ENCODE measurements at places on chromosomes 16 and 17.

GRCh38 chr17:78249818-78250806, 18.7 kb downstream of the TMEM235 start:
- DNase-seq = no peak

GRCh38 chr17:83203073-83203471, 123.7 kb downstream of the METRNL start:
- no peak for DNase-seq

DNA sequence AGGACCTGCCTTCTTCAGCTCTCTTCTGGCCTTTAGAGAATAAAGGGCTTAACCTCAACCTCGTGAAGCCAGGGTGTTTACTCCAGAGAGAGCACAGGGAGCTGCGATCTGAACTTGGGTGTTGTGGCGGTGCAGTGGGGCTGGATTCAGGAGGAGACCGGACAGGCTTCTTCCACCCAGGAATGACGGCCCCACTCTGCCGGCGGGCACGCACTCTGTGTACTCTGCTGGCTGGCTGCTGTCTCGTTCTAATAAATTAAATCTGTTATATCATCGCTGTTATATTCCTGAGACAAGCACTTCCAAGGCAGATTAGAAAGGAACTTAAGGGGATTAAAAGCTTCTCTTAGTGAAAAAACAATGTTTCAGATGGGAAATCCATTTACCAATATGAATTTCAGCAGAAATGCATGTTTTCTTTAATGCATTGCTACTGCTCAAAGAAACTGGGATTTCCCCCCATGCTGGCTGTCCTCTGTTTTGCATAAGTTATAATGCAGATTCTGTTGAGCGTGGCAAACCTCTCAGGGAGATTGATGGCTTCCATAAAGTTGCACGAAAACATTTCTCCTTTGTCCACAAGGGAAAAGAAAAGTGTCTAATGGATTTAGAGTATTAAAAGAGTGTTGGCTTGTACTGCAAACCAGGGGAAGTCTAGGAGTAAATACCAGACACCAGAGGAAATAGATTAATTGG, 168.6 kb upstream of the IRX3 start:
- no peak for DNase-seq

DNA sequence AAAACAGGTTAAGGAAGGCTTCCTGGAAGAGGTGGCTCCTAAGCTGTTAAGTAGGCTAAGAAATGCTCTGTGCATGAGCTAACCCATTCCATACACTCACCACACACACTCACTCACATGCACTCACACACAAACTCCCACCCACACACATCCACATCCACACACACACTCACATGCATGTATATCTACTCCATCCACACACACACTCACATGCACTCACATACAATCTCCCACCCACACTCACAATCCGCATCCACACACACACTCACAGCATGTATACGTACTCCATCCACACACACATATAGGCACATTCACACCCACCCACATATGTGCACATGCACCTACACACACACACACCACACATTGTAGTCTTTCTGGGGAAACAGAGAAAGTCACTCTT, 89.3 kb upstream of the HNF1B start:
- no peak for DNase-seq

- DNase-seq = peak; percentile 60
Measured at GRCh38 chr16:68592466-68593337, 52.4 kb upstream of the CDH3 start.

GRCh38 chr16:89473791-89474414, 16.5 kb downstream of the ANKRD11 start:
- DNase-seq = no peak

Data from DMS53 (cell line).